ENCODE measurements at places on chromosomes 2 and 18.
A peak's percentile ranks its signal among the peaks of the same experiment; 100 is the strongest.

- no peak for DNase-seq
Measured at GRCh38 chr2:233183869-233184418, 67.5 kb upstream of the ATG16L1 start.

DNA sequence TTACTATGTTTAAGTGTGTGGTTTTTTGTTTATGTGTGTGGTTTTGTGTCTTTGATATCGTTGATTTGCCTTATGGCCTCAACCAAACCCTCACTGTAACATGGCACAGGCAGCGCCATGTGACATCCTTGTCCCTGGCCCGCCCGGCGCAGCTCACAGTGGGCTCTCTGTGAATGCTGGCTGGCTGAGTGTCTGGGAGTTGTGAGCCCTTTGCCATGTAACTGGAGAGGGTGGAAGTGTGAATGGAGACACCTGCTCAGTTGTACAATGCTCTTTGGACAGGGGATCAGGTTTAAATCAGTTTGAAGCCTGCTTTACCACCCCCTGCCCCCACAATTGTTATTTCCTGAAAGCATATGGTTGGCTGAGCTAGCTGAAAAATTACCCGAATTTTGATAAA, 41.8 kb downstream of the TCF7L1 start:
- DNase-seq: no peak

DNA sequence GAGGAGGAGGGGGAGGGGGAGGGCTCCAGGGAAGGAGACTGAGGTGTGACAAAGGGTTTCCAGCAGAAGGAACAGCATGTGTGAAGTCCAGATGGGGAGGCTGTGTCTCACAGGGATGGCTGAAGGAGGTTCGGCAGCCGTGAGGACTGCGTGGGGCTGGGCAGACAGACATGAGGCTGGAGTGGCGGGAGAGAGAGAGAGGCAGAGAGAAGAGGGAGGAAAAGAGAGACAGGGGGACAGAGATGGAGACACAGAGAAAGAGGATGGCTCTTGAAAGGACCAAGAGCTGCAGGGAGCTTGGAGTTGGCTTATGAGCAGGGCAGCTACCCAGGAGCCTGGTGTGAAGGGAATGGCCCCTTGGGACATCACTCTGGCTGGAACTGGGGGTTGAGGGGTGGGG, 138.9 kb upstream of the ASB18 start:
- DNase-seq: no peak

DNA sequence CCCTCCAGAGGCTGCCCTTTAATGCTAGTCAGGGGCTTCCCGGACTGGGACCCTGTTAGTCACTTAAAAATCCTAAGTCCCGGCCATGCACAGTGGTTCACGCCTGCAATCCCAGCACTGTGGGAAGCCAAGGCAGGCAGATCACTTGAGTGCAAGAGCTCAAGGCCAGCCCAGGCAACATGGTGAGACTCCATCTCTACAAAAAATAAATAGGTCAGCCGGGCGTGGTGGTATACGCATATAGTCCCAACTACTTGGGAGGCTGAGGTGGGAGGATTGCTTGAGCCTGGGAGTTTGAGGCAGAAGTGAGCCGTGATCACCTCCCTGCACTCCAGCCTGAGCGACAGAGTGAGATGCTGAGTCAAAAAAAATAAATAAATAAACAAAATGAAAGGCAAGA, 17.2 kb upstream of the KCNG2 start:
- no peak for DNase-seq

GRCh38 chr18:22694954-22695353, 238.2 kb upstream of the RBBP8 start:
- DNase-seq: no peak

GRCh38 chr2:54634564-54635511, 88.6 kb upstream of the EML6 start:
- peak; percentile 28 for DNase-seq

- DNase-seq: no peak
Measured at GRCh38 chr2:105917226-105917625, 172.5 kb downstream of the NCK2 start.

GRCh38 chr2:118657466-118657865, 190.0 kb downstream of the EN1 start:
- no peak for DNase-seq

- DNase-seq: no peak
Measured at GRCh38 chr2:176845718-176846117, 366.9 kb upstream of the HNRNPA3 start.

GRCh38 chr2:219056176-219056895, 4.4 kb downstream of the IHH start:
- DNase-seq: no peak

GRCh38 chr2:61538920-61539520, 864 bp upstream of the XPO1 start:
- peak; percentile 50 for DNase-seq

- no peak for DNase-seq
Measured at GRCh38 chr2:223027442-223027841, 24.5 kb upstream of the KCNE4 start.

- no peak for DNase-seq
Measured at GRCh38 chr2:121200419-121201315, 84.3 kb downstream of the TFCP2L1 start.

GRCh38 chr2:15554525-15555218, 6.5 kb downstream of the NBAS start:
- no peak for DNase-seq

- no peak for DNase-seq
Measured at GRCh38 chr2:29811378-29811777, 110.0 kb downstream of the ALK start.

DNA sequence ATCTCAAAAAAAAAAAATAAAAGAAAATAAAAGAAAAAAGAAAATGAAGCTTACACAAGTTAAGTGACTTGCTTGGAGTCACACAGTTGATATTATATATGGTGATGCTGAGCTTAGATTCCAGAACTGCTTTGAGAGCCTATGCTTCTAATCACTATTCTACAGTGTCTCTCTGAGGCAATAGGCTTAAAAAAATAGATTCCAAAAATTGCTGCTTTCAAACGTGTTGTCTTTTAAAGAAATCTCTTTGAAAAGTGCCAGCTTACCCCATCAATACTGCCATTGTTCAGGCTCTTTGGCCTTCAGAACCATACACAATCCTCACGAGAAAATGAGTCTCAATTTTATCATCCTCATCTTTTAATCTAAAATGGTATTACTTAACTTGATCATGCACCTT, 102.6 kb downstream of the CDK15 start:
- no peak for DNase-seq

DNA sequence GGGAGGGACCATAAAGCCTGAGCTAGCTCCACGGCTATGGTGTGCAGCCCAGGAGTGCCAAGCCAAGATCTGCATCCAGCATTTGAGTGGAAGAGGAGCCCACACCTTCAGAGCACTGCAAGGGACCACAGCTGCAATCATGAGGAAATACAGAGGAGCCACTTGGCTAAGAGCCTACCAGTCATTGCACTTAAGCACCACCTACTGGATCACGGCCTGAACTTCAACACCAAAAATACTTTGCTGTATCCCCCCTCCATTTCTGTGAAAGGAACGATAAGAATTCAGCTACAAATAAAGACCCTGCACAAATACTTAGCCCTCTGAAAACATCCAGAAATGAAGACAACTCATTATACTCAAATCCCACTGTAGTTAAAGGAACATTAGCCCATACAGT, 545.3 kb downstream of the TSN start:
- DNase-seq: no peak

DNA sequence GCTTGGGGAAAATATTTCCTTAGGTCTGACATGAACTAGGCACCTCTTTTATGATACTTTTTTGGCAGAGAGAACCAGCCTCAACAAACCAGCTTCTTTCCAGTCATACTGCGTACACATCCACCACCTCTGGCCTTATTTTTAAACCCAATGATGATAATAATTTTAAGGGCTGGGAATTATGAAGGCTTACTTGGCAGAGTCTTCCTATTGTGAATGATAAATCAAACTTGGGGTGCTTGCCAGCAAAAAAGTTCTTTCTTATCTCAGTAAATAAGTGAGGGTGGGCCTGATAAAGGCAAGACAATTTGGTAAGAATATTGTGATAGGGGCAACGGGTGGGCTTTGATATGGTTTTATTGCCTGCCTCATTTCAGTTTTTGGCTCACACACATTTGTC, 1230.2 kb upstream of the ZEB2 start:
- no peak for DNase-seq

DNA sequence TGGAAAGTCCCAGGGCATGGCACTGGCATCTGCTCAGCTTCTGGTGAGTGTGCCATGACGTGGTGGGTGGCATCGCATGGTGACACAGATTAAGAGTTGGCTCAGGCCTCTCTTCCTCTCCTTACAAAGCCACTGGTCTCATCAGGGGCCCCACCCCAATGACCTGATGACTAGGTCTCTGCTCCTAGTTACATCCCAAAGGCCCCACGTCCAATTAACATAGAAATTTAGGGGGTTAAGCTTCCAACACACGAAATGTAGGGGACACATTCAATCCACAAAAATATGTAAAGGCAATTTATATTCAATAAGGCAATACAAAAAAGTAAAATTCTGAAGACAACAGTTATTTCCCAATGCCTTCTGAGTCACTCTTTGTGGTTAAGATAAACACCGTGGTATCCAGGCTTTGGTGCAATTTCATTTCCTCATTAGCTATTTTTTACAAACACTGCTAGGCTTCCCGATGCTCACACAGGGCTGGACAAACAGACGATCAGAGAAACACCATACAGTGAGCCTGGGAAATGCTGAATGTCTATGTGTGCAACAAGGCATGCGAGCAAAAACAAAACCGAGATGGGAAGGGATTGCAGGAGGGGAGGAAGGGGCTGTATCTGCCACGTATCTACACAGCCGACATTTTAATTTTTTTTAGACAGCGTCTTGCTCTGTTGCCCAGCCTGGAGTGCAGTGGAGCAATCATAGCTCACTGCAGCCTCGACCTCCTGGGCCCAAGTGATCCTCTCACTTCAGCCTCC, 67.2 kb downstream of the MBP start:
- DNase-seq: peak; percentile 56

- peak; percentile 57 for DNase-seq
Measured at GRCh38 chr2:96157649-96158553, 12.7 kb upstream of the DUSP2 start.

GRCh38 chr2:38037325-38037724, 38.6 kb downstream of the CYP1B1 start:
- no peak for DNase-seq

- DNase-seq: peak; percentile 51
Measured at GRCh38 chr2:162013514-162014475, 60.2 kb downstream of the DPP4 start.

DNA sequence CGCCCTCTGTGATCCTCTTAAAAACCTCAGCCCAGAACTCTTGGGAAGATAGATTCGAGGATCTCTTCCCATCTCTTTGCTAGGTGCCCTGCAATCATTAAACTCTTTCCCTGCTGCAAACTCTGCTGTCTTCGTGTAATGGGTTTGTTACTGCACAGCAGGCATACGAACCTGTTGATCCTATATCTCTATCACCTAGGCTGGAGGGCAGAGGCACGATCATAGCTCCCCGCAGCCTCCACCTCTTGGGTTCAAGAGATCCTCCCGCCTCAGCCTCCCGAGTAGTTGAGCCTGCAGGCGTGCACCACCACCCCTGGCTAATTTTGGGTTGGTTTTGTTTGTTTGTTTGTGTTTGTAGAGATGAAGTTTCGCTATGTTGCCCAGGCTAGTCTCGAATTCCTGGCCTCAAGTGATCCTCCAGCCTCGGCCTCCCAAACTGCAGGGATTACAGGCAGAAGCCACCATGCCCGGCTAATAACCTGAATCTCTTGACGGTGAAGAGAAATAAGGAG, 493 bp upstream of the BBS5 start:
- no peak for DNase-seq

DNA sequence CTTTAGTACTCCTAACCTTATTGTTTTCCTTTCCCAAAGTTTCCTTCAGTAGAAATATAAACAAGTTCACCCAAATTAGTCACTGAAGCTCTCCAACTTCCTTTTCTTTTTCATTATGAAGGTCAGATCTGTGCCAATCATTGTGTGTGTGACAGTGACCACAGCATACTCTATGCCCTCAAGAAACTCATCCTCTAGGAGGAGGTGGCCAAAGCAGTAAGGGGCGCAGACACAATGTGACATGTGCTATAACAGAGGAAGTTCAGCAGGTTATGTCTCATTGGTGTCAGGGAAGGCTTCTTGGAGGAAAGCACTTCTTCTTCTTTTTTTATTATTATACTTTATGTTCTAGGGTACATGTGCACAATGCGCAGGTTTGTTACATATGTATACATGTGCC, 60.0 kb upstream of the PSME4 start:
- DNase-seq: no peak

DNA sequence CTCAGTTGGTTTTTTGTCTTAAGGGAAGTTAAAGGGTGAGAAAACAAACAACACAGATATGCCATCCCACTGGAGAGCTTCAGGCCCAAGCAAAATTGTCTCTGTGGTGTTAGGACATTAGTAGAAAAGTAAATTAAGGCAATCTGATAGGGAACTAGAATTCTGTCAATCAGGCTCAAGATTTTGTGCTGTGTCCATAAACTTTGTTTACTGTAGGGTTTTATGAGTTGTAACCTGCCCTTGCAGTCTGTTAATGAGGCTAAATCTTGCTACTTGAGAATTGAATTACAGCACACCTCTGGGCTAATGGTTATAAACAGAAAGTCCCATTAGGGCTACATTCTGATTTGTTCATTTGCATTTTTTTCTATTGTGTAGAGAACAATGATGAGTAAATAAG, 78.0 kb upstream of the OTX1 start:
- DNase-seq: no peak

DNA sequence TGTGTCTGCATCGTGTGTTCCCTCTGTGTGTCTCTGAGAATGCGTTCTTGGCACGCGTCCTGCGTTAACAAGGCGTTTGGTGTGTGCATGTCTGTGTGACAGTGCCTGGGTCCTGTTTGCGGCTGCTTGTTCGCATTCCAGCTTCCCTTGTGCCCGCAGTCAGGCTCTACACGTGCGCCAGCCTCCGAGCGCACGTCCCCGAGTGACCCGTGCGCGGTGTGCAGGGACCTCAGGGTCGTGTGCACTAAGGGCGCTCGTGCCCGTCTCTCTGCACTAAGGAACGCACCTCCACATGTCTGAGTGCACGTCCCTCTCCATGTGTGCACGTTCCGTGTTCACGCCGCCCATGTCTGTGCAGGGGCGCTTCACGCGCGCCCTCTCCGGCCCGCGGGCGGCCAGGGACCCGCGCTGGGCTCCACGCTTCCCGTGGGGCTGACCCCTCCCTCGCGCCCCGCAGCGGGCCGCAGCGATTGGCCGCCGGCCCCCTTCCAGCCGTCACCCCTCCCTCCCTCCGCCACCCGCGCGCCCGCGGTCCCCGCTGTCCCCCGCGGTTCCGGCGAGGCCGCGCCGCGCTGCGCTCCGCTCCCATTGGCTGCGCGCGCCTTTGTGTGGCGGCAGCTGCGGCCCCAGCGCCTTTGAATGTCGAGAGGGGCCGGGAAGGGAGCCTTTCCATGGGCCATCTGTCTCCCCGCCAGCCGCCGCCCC, 229.4 kb downstream of the HAUS1 start:
- no peak for DNase-seq

- DNase-seq: no peak
Measured at GRCh38 chr2:74448771-74449170, 6.1 kb upstream of the INO80B start.

DNA sequence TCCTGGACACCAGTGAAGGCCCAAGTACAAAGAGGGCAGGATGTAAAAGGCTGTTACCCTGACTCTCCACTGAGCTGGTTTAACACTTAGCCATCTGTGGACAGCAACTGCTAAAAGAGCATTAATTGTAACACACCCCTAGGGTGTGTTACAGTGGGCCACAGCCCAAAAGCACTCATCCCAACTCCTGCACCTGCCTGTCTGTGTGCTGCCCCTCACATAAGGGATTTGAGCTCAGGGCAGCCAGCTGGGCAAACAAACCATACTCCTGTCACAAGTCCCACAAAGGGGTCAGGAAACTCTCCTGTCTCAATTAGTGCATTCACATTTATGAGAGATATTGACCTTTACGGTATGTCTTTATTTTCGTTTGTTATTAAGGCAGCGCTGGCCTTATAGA, 833.1 kb upstream of the NXPH2 start:
- no peak for DNase-seq

Measured in central memory CD4-positive, alpha-beta T cell (primary cell).